ENCODE measurements at places on chromosomes 2 and 18.

- no peak for DNase-seq
Observed at GRCh38 chr2:147384659-147385058, 460.2 kb upstream of the ACVR2A start.

DNA sequence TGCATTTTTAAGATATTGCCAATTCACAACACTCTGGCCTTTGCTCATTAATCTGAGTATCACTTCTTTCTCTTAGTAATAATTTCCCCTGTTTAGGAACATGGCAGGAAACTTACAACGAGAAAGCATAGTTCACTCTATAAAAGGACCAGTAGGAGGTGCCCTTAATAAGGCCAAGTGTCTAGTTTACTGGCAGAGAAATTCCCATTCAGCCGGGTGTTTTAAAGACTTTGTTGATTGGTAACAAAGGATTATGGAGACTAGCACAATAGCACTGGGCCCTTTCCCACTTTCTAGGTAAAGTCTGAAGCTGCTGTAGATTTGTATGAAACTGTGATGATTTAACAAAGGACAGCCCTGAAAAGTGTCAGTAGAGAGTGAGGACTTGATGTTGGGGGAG is 3.1 kb downstream of the DCC start:
- no peak for DNase-seq

GRCh38 chr2:80459028-80459427 is 154.5 kb upstream of the LRRTM1 start:
- DNase-seq: no peak

- no peak for DNase-seq
Observed at GRCh38 chr2:230893841-230894781, 29.4 kb downstream of the ITM2C start.

- no peak for DNase-seq
Observed at GRCh38 chr2:129888461-129888860, 91.0 kb upstream of the RAB6C start.

DNA sequence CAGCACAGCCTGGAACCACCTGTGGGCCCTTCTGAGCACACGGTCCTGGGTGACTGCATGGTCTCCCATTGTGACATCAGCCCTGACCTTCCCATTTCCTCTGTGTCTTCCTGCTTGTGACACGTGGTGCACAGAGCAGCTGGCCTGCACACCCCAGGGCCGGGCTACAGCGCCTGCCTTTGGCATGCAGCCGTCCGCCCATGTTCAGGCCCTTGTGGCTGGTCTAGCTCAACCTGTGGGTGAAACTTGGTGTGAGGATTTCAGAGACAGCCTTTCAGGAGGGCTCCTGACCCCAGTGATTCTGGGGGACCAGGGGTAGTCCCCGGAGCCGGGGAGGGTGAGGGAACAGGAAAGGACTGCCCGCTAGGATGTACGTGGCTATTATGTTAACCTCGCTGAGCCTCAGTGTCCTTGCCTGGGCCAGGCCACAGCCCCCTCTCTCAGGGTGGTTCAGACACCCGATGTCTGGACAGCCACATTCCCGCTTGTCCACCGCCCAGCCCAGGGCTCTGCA is 284.8 kb upstream of the HS6ST1 start:
- no peak for DNase-seq

- no peak for DNase-seq
Observed at GRCh38 chr2:123916531-123916930, 108.6 kb upstream of the CNTNAP5 start.

- DNase-seq: no peak
Observed at GRCh38 chr2:69483696-69484095, 46.5 kb upstream of the NFU1 start.

GRCh38 chr2:158600155-158600802 is 143.5 kb downstream of the PKP4 start:
- DNase-seq: no peak

DNA sequence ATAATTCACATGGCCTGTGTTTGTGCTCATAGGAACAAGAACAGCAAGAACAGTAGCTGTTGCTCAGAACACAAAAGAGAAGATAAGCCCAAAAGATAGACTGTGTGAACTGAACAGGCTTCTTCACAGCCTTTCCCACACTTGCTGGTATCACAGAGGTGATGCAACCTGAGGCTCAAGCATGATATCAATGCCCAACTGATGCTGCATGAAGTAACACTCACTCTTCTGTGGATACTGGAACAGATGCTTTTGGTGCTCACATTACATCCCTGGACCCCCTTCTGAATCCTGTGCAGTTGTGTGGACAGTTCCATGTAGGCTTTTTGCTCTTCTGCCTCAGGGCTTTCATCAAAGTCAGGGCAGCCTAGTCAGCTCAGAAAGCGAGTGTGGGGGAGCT is 88.4 kb upstream of the RND3 start:
- DNase-seq: no peak

GRCh38 chr18:44915661-44916060 is 235.0 kb downstream of the SETBP1 start:
- no peak for DNase-seq

GRCh38 chr18:38872342-38872741 is 1306.7 kb upstream of the CELF4 start:
- no peak for DNase-seq

Measured in activated CD4-positive, alpha-beta memory T cell treated with anti-CD3 and anti-CD28 coated beads, Interleukin-2, amount 10 ng/mL, durations not matched to agents 7 days and 5 days (primary cell).